Endodermal cell (in vitro differentiated cells): ENCODE measurements at places on chromosomes 6 and 20. TPM values are rescaled to one million over a fixed set of nuclear protein-coding genes. Genes with fewer than 3 reads are reported as not detected.

GRCh38 chr20:37382482-37383120, 36.7 kb downstream of the SRC start:
- H3K4me3 ChIP-seq, result no peak overlapping the region
- no peaks in the 10 kb centered on the region for H3K27me3 ChIP-seq
- peaks cover 9% of the 10 kb centered on the region for H3K4me1 ChIP-seq
- no peak overlapping the region for H3K27ac ChIP-seq

DNA sequence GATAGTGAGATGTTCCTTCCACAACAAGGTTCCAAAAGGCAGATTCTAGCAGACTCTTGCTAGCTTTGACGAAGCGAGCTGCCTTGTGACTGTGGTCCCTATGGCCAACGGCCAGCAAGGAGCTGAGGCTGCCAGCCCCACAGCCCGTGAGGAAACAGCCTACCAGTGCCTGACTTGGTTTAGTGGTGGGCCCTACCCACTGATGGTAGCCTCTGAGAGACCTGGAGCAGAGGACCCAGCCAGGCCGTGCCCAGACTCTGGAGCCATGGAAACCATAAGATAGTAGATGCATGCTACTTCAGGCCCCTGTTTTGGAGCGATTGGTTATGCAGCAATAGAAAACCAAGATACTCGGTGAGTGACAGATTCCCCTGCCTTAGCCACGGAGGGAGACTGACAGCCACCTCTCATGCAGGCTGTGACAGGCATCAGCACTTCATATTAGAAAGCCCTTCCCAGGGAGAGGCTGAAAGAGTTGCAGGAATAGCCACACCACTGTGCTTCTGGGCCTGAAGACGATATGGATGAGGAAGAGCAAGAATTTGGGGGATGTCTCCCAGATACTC, 19.2 kb downstream of the PSMG4 start:
- peak overlapping the region; percentile 29 for H3K27ac ChIP-seq
- peaks cover 9% of the 10 kb centered on the region for H3K4me1 ChIP-seq
- no peaks in the 10 kb centered on the region for H3K27me3 ChIP-seq
- peaks cover 7% of the 10 kb centered on the region for H3K36me3 ChIP-seq
- DNase-seq, result no peak

- no peaks in the 10 kb centered on the region for H3K4me1 ChIP-seq
- DNase-seq, result peak; percentile 59
- H3K4me3 ChIP-seq, result no peak overlapping the region
- H3K27ac ChIP-seq, result no peak overlapping the region
- peaks cover 21% of the 10 kb centered on the region for H3K36me3 ChIP-seq
- no peaks in the 10 kb centered on the region for H3K27me3 ChIP-seq
Observed at GRCh38 chr6:73523434-73524123, 2.7 kb upstream of the EEF1A1 start.

DNA sequence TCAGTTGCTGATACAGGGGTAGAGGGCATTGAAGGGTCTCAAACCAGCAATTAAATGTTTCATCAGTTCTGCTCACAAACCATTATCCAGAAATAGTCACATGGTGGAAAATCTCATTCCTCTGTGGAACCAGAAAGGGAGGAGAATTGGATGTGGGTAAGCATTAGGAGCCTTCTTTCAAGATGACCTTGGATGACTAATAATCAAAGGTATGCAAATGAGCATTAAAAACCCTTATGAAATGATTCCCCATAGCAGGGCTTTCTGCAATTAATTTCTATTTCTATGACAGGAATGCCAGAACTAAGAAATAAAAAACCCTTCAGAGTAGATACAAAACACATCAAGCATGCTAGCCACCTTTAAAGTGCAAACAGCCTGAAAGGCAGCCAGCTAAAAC, 37.4 kb upstream of the HCRTR2 start:
- H3K4me1 ChIP-seq, result no peaks in the 10 kb centered on the region
- no peaks in the 10 kb centered on the region for H3K36me3 ChIP-seq
- no peak overlapping the region for H3K27ac ChIP-seq
- DNase-seq, result no peak
- no peak overlapping the region for H3K4me3 ChIP-seq
- H3K27me3 ChIP-seq, result no peaks in the 10 kb centered on the region

- no peaks in the 10 kb centered on the region for H3K36me3 ChIP-seq
- H3K4me1 ChIP-seq, result no peaks in the 10 kb centered on the region
- no peak overlapping the region for H3K27ac ChIP-seq
- DNase-seq, result no peak
- H3K4me3 ChIP-seq, result no peak overlapping the region
Observed at GRCh38 chr6:11714116-11714797, 64.3 kb downstream of the ADTRP start.

- H3K4me1 ChIP-seq, result no peaks in the 10 kb centered on the region
- DNase-seq, result no peak
- H3K4me3 ChIP-seq, result no peak overlapping the region
Observed at GRCh38 chr6:128172081-128172480, 271.2 kb upstream of the THEMIS start.

DNA sequence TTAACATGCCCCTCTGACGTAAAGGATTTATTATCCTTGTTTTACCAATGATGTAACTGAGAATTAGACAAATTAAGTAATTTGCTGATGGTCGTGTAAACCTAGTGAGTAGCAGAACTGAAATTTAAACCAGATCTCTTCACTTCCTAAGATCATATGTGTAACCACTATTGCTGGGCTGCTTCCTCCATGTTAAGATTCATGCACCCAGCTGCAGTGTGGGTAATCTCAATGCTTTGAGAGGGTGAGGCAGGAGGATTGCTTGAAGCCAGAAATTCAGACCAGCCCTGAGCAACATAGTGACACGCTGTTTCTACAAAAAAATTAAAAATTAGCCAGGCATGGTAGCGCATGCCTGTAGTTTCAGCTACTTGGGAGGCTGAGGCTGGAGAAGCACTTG, 97.9 kb downstream of the L3MBTL3 start:
- H3K27ac ChIP-seq, result no peak overlapping the region
- no peak overlapping the region for H3K4me3 ChIP-seq
- no peaks in the 10 kb centered on the region for H3K27me3 ChIP-seq
- H3K4me1 ChIP-seq, result no peaks in the 10 kb centered on the region

- H3K27me3 ChIP-seq, result no peaks in the 10 kb centered on the region
- H3K4me3 ChIP-seq, result no peak overlapping the region
- no peaks in the 10 kb centered on the region for H3K4me1 ChIP-seq
Observed at GRCh38 chr6:25155211-25155610, 124.0 kb upstream of the CARMIL1 start.

DNA sequence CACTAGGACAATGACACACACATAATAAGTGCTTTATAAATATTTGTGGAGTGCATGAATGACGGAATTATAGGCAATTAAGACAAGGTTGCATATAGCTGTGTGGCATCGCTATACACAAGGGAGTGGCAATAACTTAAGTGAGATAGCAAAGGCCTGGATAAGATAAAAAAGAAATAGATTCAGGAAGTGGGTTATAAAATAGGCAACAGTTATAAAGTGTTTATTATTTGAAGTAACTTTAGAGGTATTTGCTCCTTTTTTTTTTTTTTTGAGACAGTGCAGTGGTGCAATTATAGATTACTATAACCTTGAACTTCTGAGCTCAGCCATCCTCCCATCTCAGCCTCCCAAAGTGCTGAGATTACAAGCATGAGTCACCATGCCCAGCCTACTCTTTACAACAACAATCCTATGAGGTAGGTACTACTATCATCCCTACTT, 75.9 kb upstream of the LOC128125822 start:
- peaks cover 5% of the 10 kb centered on the region for H3K27me3 ChIP-seq
- no peaks in the 10 kb centered on the region for H3K4me1 ChIP-seq
- H3K36me3 ChIP-seq, result no peaks in the 10 kb centered on the region
- DNase-seq, result no peak
- H3K4me3 ChIP-seq, result no peak overlapping the region
- no peak overlapping the region for H3K27ac ChIP-seq

DNA sequence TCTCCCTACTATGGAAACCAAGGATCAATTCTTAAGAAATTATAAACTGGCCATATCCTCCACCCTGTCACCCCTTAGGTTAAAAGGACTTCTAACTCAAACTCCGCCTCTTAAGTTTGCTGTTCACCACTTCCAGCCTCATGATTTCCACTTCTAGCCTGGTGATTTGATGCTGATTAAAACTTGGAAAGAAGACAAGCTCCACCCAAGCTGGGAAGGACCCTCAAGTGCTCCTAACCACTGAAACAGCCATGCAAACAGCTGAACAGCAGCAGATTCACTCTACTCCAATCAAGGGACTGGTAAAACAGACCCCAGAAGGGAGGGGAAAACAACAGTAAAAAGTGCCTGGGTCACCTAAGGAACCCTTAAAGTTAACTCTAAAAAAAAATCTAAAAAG, 10.3 kb downstream of the LCA5 start:
- no peak for DNase-seq
- H3K4me3 ChIP-seq, result no peak overlapping the region
- H3K27ac ChIP-seq, result no peak overlapping the region
- H3K4me1 ChIP-seq, result peaks cover 4% of the 10 kb centered on the region
- no peaks in the 10 kb centered on the region for H3K27me3 ChIP-seq
- H3K36me3 ChIP-seq, result no peaks in the 10 kb centered on the region

GRCh38 chr6:23655525-23655924, 470.5 kb upstream of the NRSN1 start:
- peaks cover 8% of the 10 kb centered on the region for H3K4me1 ChIP-seq
- no peak for DNase-seq
- H3K27ac ChIP-seq, result no peak overlapping the region
- no peaks in the 10 kb centered on the region for H3K36me3 ChIP-seq
- no peaks in the 10 kb centered on the region for H3K27me3 ChIP-seq

Gene PCK1
- not detected in 2 replicates for total RNA-seq

Gene MAFB
- 0.90 and 1.2 TPM in 2 replicates for total RNA-seq

Gene R3HDML
- not detected in 2 replicates for total RNA-seq

Gene MRPS26
- 51.9 to 87.7 TPM (median 86.2 TPM) in 3 replicates for total RNA-seq

Gene SLC9A8
- total RNA-seq, result 6.7 and 8.6 TPM in 2 replicates

Gene NTSR1
- total RNA-seq, result 0.11 TPM in 1 of 2 replicates, not detected in the other

Gene MRAP2
- total RNA-seq, result 10.0 and 10.8 TPM in 2 replicates

Gene THBD
- 1.2 and 1.6 TPM in 2 replicates for total RNA-seq

Gene CCDC170
- 2.1 and 4.1 TPM in 2 replicates for total RNA-seq

Gene STX11
- total RNA-seq, result 0.16 TPM in 1 of 2 replicates, not detected in the other

Gene SALL4
- total RNA-seq, result 319 and 333 TPM in 2 replicates

Gene CD24
- 545 and 654 TPM in 2 replicates for total RNA-seq

Gene TSBP1
- total RNA-seq, result not detected in 3 replicates
